Posterior vena cava (tissue), 2 donors: ENCODE measurements at places on chromosomes 3 and 15. TPM values are rescaled to one million over a fixed set of nuclear protein-coding genes. Genes with fewer than 3 reads are reported as not detected.

Gene TM4SF18
- 5.6 TPM for total RNA-seq

Gene CLDN11
- 26.5 TPM for total RNA-seq

Gene CRABP1
- total RNA-seq: not detected

Gene TM6SF1
- 6.9 TPM for total RNA-seq

DNA sequence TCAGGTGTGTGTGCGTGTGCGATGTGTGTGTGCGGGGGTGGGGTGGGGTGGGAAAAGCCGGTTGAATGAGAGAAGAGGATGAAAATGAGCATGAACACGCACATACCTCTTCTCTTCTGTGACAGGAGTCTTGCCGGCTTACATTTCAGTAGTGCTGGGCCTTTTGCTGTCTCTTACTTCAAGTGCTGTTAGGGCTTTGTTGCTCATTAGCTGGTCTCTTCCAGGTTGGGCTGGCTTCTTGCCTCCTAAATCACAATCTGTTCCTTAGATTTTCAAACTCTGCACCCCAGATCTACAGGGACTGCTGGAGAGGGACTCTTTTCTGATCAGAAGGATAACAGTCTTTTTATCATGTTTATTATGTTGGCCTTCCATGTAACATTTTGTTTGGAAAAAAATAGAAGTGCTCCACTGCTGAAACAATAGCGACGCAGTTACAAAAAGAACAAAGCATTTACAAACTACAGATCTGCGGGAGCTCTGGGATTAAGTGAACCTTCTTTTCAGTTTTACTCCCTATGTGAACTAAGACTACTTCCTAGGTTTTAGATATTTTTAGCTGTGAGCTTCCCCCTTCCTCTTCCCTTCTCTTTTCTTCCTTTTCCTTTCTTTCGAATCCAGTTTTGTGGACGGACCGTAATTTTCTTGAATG lies 48.5 kb downstream of the USP13 start:
- DNase-seq: no peak

DNA sequence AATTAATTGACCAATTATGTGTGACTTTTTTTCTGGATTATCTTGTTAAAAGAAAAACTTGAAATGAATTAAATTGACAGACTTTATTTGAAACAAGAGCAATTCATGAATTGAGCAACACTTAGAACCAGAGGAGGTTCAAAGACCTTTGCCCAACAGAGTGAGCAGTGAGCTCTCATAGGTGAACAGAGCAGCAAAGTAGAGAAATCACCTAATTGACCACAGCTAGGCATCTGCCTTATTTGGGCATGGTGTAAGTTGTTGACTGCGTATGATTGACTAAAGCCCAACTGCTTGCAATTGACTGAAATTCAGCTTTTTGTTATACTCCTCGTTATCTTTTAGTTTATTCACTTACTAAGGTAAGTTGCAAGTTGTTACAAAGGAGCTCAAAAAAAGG lies 1216.0 kb upstream of the ALCAM start:
- no peak for DNase-seq

- DNase-seq: no peak
Measured at GRCh38 chr3:165642761-165643420, 194.3 kb downstream of the BCHE start.

GRCh38 chr3:10338164-10338470 lies 17.2 kb upstream of the SEC13 start:
- peak; percentile 68 for DNase-seq

DNA sequence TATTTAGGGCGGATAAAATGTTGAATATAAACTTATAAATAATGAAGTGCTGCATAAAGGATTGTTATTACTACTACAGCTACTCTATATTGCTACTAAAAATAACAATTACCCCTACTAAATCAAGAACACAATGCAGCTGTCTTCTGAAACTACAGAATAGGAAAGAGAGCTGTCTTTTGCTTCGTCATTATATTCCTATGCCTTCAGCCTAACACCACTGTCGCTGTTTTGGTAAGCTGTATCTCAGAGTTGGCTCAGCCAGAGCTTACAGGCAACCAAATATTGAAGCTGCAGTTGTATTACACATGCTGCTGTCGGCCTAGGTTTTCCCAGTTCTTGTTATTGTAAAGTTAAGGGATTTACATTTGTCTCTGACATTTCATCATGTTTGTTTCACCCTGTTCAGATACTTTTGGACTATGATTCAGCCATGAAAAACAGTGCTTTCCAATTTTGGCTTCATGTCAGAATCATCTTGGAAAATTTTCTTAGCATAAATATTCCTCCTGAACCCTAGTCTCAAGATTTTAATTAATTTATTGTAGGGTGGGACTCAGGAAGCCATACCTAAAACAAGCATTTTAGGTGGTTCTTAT lies 31.3 kb upstream of the LPP start:
- no peak for DNase-seq

DNA sequence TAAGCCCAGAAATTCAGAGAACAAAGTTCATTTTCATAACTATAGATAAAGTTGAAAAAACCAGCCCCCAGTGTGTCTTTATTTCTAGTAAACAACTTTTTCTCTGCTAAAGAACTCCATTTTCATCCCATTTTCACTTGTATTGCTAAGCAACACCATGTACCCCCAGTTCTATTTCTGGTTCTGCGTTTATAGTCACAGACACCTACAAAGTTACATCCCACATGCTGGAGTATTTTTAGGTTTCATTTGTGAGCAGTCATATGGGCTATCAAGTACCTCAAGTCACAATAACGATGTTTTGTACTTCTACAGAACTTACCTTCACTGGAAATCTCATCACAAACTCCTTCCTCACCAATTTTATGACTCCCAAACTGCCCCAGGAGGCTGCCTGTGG lies 236.5 kb downstream of the RSL24D1 start:
- DNase-seq: no peak

DNA sequence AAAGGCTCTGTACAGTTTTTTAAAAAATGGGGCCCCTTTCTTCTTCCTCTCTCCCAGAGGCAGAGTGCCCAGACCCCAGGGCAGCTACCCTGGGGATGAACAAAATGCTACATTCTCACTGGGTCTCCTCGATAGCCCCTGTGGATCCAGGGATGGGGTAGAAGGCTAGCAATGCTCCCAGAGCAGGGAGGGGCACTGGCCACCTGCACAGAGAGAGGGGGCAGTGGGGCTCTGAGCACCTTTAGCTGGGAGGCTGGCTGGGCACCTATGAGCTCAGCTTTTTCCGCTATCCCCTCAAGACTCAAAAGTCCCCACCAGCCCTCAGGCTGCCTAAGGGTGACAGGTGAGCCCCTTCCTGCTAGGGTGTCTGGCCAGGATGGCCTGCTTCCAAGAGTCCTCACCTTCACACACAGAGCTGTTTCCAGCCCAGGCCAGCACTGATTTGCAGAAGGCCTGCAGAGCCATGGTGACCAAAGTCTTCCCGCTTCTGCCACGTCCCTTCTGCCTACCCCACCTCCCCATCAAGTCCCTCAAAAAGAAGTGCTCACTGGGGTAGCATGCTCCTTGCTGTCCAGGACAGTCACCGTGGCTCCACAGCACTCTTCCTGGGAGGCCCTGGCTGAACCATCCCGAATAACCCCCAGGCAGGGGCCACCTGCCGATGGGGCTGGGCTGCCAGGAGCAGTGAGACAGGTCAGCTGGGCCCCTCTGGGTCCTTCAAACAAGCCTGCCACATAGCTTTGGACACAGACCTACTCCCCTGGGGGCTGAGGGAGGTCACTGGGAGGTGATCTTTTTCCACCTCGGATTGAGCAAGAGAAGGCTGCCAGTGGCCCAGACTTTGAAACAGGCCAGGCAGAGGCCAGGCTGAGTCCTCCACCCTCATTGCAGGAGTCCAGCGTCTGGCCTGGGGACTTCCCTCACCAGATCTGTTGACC lies 20.4 kb downstream of the BMF start:
- DNase-seq: peak; percentile 90

DNA sequence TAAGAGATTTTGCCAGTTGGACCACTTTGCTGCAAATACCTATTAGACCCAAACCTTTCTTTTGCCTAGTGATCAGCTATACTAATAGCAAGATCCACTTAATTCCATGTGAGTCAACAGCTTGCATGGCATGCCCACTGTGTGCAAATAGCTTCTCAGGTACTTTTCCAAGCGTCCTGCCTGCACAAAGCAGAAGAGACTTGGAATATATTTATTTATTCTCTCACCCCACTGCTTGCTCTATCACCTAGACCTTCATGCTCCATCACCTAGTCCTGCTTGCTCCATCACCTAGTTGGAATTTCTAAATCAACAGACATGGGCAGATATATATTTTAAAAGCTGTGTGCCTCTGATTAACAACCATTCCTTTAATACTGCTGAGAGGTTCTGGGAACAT lies 47.6 kb downstream of the MBNL1 start:
- DNase-seq: no peak

GRCh38 chr3:5874931-5875341 lies 687.4 kb downstream of the EDEM1 start:
- no peak for DNase-seq

DNA sequence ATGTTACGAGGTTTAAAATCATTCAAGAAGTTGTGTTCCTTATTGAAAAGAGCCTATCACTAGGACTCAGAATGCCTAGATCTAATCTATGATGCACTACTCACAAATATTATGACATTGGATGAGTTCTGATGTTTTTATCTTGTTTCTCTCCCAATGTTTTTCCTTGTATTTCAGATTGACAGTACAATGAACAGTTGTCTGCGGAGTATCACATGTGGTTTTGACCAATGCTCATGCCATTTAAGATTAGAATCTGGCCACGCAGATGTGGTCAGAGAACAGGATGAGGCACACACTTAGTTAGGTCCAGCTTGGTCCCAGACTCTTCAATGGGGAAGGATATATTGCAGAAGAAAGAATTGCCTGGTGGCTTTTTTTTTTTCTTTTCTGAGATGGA lies 25.6 kb upstream of the CCDC50 start:
- no peak for DNase-seq

- DNase-seq: no peak
Measured at GRCh38 chr3:129119365-129120100, 2.1 kb downstream of the RAB43 start.

DNA sequence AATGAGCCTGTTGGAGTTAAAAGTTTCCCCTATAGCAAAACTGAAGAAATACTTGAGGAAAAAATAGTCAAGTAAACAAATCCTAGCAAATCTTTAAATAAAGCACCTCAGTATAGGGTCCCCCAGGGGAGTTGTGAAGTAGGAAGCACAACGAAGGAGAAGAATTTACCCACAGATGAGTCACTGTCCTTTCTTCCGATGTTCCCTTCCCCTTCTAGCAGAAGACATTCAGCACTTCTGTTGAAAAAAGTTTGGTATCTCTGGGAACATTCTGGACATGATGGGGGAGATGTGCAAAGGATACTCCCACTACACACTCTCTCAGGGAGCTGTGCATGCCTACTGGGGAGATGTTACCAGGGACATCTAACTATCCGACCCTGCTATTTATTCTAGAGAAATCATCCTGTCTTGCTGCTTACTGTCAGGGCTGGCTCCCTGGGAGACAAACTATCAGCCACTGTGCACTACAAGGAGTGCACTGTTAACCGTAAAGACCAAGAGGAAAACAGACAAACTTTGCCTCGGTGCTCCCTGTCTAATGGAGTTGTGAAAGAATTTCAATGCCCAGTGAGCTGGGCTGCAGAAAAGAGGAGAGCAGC lies 93.8 kb downstream of the RFTN1 start:
- DNase-seq: no peak
